Uterine smooth muscle cell (primary cell): ENCODE measurements at places on chromosomes 2 and 18. TPM values are rescaled to one million over a fixed set of nuclear protein-coding genes. Genes with fewer than 3 reads are reported as not detected.

TCF23 gene
- not detected in 2 replicates for total RNA-seq

MROH2A gene
- total RNA-seq: not detected in 2 replicates

VSNL1 gene
- total RNA-seq: 0.77 and 0.87 TPM in 2 replicates

OLA1 gene
- total RNA-seq: 103 and 124 TPM in 2 replicates

ATP8B1 gene
- 46.1 and 48.7 TPM in 2 replicates for total RNA-seq
